ENCODE measurements at places on chromosomes 3 and 15. TPM values are rescaled to one million over a fixed set of nuclear protein-coding genes. Genes with fewer than 3 reads are reported as not detected.

The GASK1A gene
- 49.3 TPM for total RNA-seq

The CEP19 gene
- 1.1 TPM for total RNA-seq

The LRRC57 gene
- 15.6 TPM for total RNA-seq

The LMAN1L gene
- not detected for total RNA-seq

The NISCH gene
- 56.7 TPM for total RNA-seq

The ANKRD63 gene
- total RNA-seq, result 1.6 TPM

The ADCY5 gene
- total RNA-seq, result 251 TPM

The TRPM1 gene
- total RNA-seq, result not detected

The CYP1A2 gene
- not detected for total RNA-seq

The MNS1 gene
- total RNA-seq, result 0.94 TPM

The ADPGK gene
- 24.0 TPM for total RNA-seq

The RTP4 gene
- 1.2 TPM for total RNA-seq

The CLPX gene
- 42.4 TPM for total RNA-seq

The NAALADL2 gene
- 5.6 TPM for total RNA-seq

The PYGO1 gene
- 17.3 TPM for total RNA-seq

The ACTR8 gene
- total RNA-seq, result 22.4 TPM

The TMEM41A gene
- total RNA-seq, result 10.4 TPM

The HRH1 gene
- total RNA-seq, result 8.3 TPM

The HDDC3 gene
- 17.1 TPM for total RNA-seq

Data from gastroesophageal sphincter (tissue), 4 donors.